H54 (cell line): ENCODE measurements at places on chromosomes 5 and 9.
A peak's percentile ranks its signal among the peaks of the same experiment; 100 is the strongest.

GRCh38 chr9:125393426-125393825 is 131.8 kb downstream of the GAPVD1 start:
- DNase-seq: peak; percentile 90

GRCh38 chr5:178462816-178463215 is 127.4 kb downstream of the COL23A1 start:
- no peak for DNase-seq

DNA sequence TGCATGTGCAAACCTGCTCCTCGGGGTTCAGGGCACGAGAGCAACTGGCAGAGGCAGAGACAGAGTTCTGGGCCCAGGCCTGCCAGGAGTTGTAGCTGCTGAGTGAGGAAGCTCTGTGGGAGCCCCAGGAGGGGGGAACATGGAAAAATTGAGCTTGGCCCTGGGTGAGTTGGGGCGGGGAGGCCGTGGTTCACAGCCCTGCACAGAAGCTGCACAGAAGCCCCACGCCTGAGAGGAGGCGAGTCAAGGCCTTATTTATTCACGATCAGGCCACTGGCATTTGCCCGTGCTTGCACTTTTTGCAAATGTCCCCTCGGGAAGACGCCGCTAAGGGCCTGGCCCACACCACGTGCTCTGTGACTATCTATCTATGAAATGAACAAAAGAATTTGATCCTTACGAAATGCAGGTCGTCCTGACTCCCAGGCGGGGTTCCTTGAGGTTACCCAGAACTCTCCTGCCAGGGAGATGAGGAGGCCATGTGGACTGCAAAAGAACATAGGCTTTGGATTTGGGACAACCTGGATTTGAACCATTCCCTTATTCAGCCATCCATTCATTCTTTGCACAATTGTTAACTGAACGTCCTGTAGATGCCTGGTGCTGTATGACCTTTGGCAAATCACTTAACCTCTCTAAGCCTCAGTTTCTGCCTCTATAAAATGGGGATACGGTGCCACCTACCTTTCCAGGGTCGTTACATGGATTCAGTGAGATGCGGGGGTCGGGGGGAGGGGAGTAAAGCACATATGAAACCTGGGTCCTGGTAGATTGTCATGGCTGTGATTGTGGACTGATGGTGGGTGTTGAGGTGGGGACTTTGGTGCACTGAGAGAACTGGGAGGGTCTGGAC is 17.9 kb downstream of the COL27A1 start:
- DNase-seq: no peak

DNA sequence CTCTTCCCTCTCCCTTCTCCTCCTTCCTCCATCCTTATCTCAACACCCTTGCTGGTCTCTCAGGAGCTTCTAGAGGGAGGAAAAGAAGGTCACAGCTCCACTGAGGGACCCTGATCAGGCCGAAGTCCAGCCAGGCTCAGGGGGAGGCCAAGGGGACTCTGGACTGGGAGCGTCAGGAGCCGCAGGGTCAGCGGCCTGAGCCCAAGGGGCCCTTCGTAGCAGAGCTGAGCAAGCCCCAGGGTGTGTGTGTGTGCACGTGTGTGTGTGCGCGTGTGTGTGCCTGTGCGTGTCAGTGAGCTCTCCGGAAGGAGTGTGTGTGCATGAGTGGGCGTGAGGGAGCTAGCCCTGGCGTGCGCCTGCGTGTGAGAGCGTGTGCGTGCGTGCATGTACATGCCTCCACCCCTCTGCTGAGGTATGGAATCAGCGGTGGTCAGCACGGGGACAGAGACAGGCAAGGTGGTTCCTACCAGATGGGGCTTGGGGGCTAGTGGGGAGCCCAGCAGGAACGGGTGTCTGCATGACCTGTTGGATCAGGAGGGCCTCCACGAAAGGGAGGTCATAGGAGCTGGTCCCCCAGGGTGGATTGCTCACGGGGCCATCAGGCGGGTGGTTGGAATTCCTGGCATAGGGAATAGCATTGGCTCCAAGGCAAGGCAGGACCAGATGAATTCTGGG is 10.0 kb upstream of the AGPAT2 start:
- DNase-seq: no peak

DNA sequence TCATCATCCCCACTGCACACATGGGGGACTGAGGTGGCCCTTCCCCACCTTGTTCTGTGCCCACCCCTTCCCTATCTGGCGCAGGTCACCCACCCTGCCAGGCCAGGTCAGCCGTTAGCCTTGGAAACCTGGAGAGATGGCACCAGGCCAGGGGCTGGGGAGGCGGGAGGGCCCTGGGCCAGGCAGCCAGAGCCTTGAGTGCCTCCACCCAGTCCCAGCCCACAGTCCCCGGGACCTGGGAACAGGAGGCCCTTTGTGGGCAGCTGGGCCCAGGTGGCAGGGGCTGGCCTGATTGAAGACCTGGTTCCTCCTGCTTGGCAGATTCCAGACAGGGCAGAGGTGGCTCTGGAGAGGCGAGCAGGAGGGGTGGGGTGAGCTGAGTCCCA is 70.6 kb downstream of the LRSAM1 start:
- DNase-seq: no peak

DNA sequence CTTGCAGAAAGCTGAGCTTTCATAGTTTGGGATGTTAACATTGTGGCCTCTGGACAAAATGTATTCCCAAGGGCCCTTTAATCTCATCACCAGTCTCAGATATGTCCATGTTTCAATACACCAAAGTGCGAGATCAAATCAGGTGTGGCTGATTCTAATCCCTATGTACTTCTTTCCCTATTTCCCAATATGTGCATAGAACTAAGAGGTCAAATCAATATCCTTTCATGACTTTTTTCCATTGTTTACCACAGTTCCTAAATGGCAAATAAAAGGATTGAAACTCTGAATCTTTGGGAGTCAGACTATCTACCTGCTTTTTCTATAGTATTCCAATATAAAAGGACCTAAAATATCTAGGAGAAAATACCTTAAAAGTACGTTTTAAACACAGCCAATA is 105.0 kb downstream of the FBXO38 start:
- DNase-seq: no peak

DNA sequence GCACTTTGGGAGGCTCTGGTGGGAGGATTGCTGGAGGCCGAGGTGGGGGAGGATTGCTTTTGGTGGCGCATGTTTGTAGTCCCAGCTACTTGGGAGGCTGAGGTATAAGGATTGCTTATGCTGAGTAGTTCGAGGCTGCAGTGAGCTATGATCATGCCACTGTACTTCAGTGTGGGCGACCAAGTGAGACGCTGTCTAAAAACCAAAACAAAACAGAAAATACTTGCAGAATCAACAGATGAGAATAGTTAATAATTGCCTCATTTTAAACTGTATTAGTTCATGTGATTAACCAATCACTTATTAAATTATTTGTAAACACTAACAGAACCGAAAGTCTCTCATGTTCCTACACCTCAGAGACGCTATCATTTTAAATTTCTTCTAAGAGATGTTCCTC is 118.1 kb downstream of the CCDC171 start:
- no peak for DNase-seq

DNA sequence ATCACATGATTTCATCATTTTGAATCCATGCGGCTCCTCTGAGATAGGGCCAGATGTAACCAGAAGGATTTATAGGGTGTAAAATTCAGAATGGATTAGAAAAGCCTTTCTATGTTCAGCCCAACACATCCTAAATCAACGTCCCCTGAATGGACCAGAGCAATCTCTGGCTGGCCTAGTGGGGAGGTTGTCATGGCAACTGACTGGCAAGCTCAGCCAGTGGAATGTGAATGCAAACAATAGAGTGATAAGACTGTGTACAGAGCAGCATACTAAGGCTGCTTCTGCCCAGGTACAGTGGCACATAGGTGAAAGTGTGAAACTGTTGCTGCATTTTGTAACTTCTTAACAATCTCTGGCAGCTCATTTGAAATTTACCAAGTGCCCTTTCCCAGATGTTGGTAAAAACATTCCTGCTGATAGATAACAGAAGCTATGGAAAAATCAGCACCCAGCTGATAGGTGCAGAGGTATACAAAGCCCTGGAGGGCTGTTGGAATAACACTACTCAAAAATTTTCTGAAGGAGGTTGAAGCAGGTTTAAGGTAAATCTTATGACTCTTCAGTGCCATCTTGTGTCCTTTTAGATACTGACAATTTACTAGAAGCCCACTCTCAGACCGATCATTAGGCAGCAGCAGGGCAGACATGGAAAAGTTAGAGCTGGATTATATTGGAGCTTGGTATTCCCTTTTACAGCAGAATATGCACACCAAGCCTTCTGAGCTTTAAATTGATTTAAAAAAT is 267.2 kb downstream of the RAB3C start:
- DNase-seq: no peak

GRCh38 chr9:119137479-119137878 is 231.8 kb downstream of the BRINP1 start:
- DNase-seq: no peak

GRCh38 chr9:137556069-137556838 is 4.6 kb downstream of the MRPL41 start:
- DNase-seq: no peak

- DNase-seq: peak; percentile 38
Observed at GRCh38 chr5:143506836-143507552, 103.5 kb upstream of the NR3C1 start.

DNA sequence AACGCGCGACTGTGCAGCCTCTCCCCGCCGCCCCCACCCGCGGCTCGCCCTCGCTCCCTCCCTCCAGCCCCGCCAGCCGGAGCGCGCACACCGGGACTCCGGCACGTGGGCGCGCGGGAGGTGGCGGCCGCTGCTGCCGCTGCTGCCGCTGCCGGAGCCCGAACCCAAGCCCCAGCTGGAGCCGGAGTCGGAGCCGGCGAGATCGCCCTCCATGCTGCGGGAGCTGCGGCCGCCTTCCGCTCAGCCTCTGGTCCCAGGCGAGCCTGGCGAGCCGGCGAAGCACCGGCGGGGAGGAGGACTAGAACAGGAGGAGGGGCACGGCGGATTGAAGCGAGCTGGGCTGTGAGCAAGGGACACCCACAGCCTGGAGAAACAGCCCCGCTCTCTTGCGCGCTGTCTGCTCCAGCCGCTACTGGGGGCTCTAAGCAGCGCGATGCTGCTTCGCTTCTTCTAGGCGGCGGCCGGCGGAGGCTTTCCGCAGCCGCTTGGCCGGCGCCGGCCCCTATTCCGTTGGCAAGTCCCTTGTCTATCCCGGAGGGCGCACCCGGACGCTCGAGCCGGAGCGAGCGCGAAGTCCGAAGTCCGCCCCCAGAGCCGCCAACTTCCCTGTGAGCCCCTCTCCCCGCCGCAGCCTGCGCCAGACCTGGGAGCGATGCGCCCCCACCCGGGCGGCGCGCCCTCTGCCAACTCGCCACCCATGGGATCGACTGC is 598.7 kb upstream of the SGCD start:
- DNase-seq: no peak

GRCh38 chr9:84456527-84456926 is 116.0 kb upstream of the SLC28A3 start:
- DNase-seq: no peak

GRCh38 chr9:23820451-23821374 is 5.3 kb downstream of the ELAVL2 start:
- no peak for DNase-seq

- no peak for DNase-seq
Observed at GRCh38 chr5:143361438-143361837, 42.0 kb downstream of the NR3C1 start.

- no peak for DNase-seq
Observed at GRCh38 chr5:135830876-135831275, 3.6 kb upstream of the SLC25A48 start.
